ENCODE measurements at places on chromosomes 2 and 18.

GRCh38 chr2:98191883-98192282 lies 104.9 kb downstream of the VWA3B start:
- no peak for DNase-seq

DNA sequence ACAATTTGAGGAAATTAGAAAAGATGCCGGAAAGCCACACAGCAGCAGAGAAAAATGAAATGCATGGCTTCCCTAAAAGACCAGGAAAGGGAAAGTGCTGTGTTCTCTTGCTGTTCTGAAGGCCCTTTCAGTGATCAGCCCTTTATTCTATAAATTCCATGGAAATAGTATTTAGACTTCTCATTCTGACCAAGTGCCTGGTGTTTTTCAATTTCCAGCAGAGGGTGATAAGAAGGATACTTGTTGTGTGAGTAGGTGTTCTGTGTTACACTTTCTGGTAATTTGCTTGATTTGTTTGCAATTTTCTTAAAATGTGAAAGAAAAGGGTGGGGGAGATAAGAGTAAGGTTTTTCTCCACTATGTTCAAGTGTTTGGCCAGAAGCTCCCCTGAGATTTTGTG lies 504.5 kb downstream of the IRS1 start:
- DNase-seq, result no peak

- DNase-seq, result no peak
These were observed 7.5 kb downstream of the TTC32 start for GRCh38 chr2:19894134-19894792.

DNA sequence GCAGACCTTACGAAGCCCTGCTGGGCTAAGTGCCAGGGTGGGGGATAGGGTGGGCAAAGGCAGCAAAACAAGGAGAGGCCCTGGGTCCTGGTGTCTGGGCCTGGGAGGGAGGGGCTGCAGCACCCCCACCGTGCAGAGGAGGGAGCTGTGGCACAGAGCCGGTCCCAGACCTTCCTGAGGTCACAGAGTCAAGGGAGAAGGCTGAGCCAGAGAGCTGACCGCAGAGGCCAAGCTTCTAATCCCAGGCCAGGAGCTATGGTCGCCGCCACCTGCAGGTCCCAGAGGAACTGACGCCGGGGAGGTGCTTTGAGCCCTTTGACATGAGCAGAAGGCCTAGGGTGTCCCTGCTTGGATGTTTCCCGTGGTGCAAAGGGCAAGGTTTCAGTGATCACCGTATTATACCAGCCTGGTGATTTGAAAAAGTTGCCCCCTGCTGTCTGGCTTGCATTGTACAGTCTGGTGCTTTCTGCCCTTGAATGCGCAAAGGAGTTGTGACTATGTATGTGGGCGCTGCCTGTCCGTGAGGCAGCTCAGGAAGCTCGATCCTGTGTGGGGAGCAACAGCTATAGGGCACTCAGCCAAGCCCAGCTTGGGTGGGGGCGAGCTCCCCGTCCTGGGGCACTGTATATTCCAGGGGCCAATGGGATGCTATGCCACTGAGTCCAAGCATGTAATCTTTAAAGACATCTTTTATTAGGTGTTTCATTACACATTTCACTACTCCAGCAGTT lies 44.3 kb downstream of the EDAR start:
- DNase-seq, result no peak
